ENCODE measurements at places on chromosomes 3 and 15.
A peak's percentile ranks its signal among the peaks of the same experiment; 100 is the strongest.

- DNase-seq = peak; percentile 22
Measured at GRCh38 chr3:186839874-186840641, 2.5 kb upstream of the ADIPOQ start.

GRCh38 chr3:157075693-157076420, 84.1 kb downstream of the CCNL1 start:
- no peak for DNase-seq

DNA sequence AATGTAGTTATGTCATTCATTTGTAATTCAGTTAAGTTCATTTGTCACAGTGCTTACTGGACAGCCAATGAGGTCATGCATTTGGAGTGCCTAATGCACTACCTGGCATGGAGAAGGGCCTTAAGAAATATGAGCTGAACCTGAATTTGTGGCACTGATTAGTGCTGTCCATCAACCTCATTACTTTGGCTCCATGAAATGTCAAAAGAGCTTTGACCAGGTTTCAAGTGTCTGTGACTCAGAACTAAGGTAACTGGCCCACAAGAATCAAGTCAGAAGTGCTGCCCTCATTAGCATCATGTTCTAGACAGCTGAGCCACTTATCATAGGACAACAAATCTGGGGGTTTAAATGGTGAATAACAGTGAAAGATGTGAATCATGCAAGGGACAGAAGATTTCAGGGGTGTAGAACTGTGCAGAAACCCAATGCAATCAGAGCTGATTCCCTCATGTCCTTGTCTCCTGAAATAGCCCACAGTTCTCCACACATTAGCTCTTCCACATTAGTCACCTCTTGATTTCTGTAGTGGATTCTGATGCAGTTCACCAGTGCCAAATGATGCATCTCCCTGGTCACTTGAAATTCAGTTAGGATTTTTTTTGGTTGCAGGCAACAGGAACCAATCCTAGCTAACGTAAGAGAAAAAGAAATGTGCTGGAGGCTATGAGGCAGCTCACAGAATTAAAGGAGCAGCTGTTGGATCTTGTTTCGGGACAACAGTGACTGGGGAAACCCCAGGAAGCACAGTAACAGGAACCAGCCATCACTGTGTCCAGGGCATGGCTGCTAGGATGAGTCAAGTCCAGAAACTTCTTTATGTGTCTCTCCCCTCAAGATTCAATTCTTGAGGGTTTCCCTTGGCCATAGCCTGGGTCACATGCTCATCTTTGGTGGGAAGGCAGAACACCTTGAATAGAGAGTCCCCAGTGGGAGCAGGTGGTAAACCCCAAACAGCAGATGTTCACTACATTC, 38.7 kb downstream of the CHST2 start:
- no peak for DNase-seq

DNA sequence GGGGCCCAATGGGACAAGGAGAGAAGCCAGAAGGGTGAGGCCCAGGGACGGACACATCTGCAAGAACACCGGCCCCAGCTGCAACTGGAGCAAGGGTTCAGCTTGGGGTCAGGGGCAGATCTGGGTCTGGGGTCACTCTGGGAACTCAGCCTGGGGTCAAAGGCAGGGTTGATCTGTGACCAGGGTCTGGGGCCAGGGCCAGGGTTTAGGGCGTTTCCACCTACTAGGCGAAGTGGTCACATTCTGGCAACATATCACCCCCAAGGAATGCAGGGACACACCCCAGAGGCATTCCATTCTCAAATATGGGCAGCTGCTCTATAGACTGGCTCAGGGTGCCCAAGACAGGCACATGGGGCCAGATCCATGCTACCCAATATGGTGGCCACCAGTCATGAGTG, 9.0 kb downstream of the UROC1 start:
- DNase-seq = no peak

GRCh38 chr3:160130071-160130470, 95.2 kb upstream of the C3orf80 start:
- no peak for DNase-seq

- DNase-seq = no peak
Measured at GRCh38 chr15:96058103-96058851, 272.2 kb upstream of the NR2F2 start.

GRCh38 chr15:90412356-90413194, 24.5 kb downstream of the IQGAP1 start:
- DNase-seq = peak; percentile 82

- DNase-seq = peak; percentile 12
Measured at GRCh38 chr3:72535772-72536171, 312.5 kb downstream of the SHQ1 start.

DNA sequence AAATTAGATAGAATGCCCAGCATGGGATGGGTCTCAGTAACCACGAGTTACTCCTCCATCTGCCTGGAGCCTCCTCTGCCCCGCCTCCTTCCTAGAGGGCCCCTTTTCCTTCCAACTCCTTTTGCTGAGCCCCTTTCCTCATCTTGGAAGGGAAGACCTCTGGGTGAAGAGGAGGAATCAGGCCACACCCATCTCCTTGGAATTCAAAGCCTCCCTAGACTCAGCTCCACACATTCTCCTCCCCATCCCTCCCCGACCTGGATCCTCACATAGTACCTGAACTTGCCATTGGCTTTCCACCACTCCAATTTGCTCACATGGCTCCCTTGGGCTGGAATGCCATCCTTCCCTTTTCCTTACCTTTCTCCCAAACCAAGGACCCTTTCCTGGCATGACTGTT, 128.8 kb downstream of the SMAD6 start:
- no peak for DNase-seq

DNA sequence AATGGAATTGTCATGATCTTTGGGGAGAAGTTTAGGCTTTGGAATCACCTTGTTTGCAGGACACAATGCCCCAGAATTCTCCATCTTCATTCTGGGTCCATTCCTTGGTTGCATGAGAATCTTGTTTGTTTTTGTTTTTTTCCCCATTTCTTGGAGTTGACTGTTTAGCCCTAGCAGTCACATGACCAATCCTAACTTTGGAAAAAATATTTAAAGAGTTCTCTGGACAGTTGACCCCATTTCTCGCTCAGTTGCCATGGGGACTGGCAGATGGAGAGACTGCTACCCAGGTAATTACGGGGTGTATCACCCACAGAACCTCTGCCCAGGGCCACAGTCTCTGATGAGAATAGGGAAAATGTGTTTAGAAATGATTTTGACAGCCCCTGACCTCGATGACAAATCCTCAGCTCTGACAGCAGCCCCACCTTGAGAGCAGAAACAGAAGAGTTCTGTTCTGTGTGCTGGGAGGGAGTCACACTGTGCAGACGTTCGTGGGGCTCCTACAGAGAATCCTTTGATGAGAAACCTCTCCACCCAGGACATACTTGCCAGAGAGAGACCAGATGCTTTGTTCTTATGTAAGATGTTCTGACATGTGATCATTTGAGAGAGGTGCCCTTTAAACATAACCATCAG, 57.7 kb downstream of the IL16 start:
- no peak for DNase-seq

- DNase-seq = peak; percentile 83
Measured at GRCh38 chr15:77821188-77821958, 188.7 kb upstream of the LINGO1 start.

- DNase-seq = no peak
Measured at GRCh38 chr3:9883706-9884554, 3.9 kb upstream of the CIDEC start.

- no peak for DNase-seq
Measured at GRCh38 chr3:15794303-15794771, 3.4 kb downstream of the ANKRD28 start.

DNA sequence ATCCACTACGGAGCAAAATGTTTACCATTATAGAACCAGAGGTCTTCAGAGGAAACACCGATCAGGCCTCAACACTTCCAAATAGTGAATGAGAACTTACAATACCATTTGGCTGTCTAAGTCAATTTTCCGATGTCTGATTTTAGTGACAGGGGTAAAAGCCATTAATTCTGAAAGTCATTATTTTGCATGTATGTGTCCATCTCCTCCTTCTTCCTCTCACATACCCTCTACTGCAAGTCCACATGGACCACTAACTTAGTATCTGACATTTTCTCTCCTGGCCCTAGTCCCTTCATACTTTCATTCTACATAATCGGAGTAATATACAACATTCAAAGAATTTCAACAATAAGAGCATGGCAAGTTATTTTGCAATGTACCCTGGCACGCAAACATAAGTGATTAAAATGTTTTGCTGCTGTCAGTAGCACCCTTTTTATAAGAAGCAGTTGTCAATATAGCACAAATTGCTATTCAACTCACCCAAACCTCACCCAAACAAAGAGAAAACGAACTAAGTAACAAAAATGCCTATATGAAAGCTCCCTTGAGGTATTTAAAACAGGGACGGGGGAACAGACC, 1.9 kb downstream of the TOP2B start:
- no peak for DNase-seq

GRCh38 chr15:99895956-99896311, 162.7 kb upstream of the LYSMD4 start:
- no peak for DNase-seq

GRCh38 chr3:79113876-79114275, 653.9 kb downstream of the ROBO1 start:
- no peak for DNase-seq

DNA sequence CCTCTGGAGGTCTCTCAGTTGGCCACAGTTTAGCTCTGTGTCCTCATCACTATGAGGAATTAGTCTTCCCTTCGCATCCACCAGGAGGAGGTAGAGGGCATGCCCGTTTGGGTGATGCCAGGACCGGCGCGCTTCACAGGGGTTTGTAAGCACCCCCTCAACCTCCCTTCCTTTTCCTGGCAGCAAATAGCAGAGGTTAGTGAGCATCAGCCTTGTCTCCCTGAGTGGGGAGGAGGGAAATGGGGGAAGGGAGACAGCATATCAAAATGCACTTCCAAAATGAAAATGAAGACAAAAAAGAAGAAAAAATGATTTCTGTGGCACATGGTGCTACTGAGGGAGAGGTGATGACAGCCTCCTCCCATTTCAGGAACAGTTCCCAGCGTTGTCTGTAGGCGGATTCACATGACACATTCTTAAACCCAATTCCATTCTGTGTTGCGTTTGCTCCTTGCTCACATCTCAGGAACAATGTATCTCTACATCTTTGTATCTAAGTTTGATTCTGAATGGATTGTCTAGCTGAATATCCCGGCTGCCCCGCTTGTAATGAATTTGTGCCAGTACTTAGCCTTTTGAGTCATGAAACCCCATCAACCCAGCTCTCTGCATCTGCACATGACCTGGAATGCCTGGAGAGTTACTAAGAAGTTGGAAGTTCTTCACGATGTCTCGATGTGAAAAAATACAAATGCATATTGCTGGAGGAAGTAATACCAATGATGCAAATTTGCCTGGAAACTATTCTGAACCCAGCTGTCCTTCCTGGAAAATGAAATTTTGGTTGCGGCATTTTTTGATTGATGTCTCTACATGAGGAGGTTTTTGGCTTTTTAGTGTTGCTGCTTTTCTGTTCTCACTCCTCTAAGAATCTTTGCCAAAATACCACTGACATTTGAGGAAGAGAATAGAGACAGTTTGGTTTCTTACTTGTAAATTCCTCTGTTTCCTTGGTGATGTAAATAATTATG, 45.2 kb downstream of the TYRO3 start:
- peak; percentile 75 for DNase-seq

GRCh38 chr3:98985431-98985830, 83.9 kb upstream of the DCBLD2 start:
- DNase-seq = no peak

GRCh38 chr15:89888214-89888804, 5.5 kb downstream of the AP3S2 start:
- DNase-seq = peak; percentile 4

DNA sequence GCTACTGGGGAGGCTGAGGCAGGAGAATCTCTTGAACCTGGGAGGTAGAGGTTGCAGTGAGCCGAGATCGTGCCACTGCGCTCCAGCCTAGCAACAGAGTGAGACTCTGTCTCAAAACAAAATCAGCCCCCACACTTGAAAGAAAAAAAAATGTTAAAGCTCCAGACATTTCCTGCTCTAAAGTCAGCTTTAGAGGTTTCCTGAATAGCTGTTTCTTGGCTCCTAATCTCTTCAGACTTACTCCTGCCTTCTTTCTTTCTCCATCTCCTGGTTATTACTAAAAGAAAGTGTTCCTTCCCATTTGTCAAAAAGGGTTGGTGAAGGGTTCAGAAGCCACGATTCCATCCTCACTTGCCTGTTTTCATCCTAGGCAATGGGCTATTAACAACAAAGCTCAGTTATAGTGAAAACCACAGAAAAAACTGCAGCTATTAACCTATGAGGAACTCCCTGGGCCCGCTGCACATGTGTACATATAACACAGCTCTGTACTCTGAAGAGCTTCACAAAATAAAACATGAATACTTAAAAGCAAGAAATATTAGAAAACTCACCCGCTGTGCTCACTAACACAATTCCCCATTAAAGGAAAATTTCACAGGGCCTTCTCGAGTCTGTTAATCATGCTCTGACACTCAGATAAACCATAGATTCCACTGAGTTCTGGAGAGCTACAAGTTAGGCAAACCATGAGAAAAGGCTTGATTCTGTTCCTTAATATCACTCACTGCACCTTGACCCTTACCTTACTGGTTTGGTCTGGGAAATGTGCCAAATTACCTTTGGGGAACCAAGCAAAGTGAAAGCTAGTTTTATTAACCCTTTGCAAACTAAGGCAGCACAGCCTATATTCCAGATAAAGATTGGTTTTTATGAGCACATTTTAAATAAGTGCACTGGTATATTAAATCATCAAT, 89.9 kb upstream of the TSPAN3 start:
- peak; percentile 47 for DNase-seq

- no peak for DNase-seq
Measured at GRCh38 chr15:56960116-56960515, 41.7 kb downstream of the TCF12 start.

- no peak for DNase-seq
Measured at GRCh38 chr3:89364314-89364713, 256.9 kb downstream of the EPHA3 start.

Data from NCI-H1417 (cell line).